ENCODE measurements at places on chromosomes 2 and 18. TPM values are rescaled to one million over a fixed set of nuclear protein-coding genes. Genes with fewer than 3 reads are reported as not detected.
A peak's percentile ranks its signal among the peaks of the same experiment; 100 is the strongest.

- no peak for DNase-seq
Observed at GRCh38 chr2:98895901-98896300, 40.1 kb downstream of the CRACDL start.

- peak; percentile 70 for DNase-seq
Observed at GRCh38 chr2:175414882-175415487, 233.5 kb upstream of the ATP5MC3 start.

The CCDC195 gene
- total RNA-seq = not detected

The FRZB gene
- 71.4 TPM for total RNA-seq

The MAPRE3 gene
- total RNA-seq = 15.9 TPM
